ENCODE measurements at places on chromosomes 6 and 20.
A peak's percentile ranks its signal among the peaks of the same experiment; 100 is the strongest.

DNA sequence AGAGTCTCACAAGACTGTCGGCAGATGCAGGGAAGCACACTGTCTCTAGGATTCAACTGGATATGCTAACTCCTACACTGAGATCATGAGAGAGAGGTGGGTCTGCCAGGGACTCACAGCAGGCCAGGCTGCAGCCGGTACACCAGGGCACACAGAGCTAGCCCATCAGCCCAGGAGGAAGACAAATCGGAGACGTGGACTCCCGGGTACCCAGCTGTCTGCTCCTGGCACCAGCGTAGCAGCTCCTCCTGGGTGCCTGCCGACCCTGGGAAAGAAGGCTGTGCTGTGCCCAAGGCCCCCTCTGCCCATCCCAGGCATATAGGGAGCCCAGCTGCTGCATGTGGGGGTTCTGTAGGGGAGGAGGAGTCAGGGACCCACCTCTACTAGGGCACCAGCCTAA is 7.0 kb downstream of the MICAL1 start:
- DNase-seq, result no peak

GRCh38 chr20:32163951-32164350 is 43.6 kb downstream of the PLAGL2 start:
- no peak for DNase-seq

DNA sequence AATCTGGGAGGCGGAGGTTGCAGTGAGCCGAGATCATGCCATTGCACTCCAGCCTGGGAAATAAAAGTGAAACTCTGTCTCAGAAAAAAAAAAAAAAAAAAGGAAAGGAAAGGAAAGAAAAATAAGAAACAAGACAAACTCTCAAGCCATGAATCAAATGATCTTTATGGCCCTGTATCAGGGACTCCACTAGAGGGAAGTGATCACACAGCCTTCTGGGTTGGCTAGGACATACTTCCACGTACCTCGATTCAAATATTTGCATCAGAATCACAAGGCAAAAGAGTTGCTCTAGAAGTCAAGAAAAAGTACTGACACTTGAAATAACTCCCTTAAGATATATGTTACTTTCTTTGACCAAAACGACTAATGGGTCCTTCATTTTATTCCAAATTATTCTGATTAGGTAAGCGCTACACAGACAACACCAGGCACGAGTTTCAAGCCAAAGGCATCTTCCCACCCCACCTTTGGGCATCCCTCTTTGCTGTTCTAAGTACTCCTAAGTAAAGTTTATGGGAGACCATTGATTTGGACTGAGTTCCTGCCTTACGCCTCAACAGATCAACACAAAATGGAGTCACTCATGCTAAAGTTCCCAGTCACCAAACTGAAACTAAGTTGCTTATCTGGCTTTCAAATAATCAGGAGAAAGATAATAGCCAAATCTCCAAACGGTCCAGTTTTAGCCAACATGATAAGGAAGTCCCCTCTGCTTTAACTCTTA is 77.5 kb upstream of the NT5E start:
- no peak for DNase-seq

- no peak for DNase-seq
Observed at GRCh38 chr20:39480276-39481043, 518.3 kb downstream of the DHX35 start.

DNA sequence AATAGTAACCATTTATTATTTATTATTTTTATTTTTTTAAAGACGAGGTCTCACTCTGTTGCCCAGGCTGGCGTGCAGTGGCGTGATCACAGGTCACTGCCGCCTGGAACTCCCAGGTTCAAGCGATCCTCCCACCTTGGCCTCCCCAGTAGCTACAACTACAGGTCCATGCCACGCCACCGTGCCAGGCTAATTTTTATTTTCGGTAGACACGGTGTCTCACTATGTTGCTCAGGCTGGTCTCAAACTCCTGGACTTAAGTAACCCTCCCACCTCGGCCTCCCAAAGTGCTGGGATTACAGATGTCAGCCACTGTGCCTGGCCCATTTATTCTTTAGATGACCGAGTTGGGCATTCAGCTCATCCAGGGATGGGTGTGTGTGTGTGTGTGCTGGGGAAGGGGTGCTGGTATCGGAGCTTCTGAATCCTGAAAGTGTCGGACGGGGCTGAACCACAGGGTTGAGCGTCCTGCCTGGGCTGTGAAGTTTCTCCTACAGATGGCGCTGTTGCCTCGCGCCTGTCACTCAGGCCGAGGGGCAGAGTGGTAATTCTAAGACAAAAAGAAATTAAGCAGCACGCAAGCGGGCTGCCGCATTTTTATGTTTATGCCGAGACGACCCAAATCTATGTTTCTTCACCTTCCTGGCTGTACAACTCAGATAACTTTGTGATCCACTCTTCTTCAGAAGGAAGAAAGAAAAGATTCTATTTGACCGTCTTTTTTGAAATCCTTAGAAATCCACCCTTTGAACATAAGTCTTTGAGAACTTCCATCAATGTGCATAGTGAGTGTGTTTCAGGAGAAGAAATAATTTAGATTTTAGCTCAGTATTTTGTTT is 252.8 kb downstream of the CDH26 start:
- DNase-seq, result peak; percentile 85

- DNase-seq, result no peak
Observed at GRCh38 chr6:14524319-14524718, 406.7 kb downstream of the CD83 start.

DNA sequence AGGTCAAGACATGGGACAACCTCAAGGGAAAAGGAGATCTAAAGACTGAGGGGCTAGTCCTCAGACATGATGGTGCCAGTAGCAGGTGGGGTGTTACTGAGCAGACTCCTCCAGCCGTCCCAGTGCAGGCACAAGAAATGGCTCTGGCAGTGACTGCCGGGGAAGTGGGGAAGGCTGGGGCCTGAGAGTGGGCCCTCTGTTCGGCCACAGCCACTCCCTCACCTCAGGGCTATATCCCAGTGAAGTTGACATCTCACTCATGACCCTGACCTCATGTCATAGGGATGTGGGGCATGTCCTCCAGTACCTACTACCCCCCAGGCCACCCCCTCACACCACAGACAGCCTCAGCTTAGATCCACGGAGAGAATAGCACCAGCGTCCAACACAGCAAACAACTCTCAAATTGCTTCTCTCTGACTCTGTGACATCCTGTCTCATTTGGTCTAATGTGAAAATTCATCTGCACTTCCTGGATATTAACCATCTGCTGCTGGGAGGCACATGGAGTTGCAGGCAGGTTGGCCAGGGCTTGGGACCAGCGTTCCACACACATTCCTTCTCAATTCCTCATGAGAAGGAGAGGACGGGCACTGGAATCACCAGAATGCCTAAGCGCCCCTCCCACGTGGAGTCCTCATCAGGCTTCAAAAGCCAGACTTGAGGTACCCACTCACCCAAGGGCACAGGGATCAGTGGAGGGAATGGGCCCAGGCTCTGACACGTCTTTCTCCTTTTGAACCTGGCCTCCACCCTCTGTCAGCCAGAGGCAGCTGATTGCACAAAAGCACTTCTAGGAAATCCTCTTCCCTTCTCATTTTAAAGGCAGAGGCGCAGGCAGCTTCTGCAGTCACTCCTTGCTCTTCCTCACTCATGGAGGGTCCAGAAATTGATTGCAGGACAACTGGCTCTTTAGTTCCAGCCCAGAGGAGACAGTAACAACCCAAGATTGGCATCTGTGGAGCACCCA is 163.6 kb upstream of the CST7 start:
- DNase-seq, result peak; percentile 13

GRCh38 chr20:41769592-41770018 is 151.4 kb upstream of the CHD6 start:
- DNase-seq, result no peak

DNA sequence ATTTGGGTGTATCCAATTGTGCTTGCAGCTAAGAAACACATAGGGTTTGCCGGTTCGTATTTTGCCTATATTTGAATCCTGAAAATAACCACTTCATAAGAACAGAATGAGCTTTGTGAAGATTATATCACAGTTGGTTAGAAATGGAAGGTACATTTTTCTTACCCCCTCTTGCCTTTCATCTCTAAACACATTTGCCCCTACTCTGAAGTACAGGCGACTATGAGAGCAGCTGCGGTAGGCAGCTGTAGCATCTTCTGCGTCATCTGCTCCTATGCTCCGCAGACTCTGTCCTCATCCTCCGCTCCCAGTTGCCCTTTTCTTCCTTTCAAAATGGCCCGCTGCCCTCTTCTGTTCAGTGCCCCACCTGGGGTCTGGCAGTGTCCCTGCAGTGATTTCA is 47.6 kb upstream of the REV3L start:
- DNase-seq, result no peak

DNA sequence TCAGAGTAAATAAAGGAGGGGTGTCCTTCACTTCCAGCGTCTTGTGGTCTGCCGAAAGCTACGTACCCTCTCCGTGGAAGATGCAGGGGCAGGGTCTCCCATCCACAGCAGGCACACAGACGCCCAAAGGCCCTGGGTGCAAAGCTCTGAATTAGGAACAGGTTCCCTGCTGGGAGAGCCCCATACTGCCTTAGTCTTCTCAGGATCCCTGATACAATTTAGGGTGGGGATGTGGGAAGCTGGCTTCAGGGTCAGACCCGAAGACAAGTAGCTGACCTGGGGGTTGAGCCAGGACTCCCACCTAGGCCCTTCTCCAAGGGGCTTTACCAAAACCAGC is 74.1 kb downstream of the TTLL2 start:
- DNase-seq, result no peak
